ENCODE measurements at places on chromosomes 4 and X. TPM values are rescaled to one million over a fixed set of nuclear protein-coding genes. Genes with fewer than 3 reads are reported as not detected.

The FAM184B gene
- not detected for total RNA-seq

The IQCM gene
- 0.94 TPM for total RNA-seq

The GNRHR gene
- not detected for total RNA-seq

- peak; percentile 21 for DNase-seq
These were observed 63.3 kb downstream of the KCNIP4 start for GRCh38 chr4:21885241-21885640.

GRCh38 chr4:23973308-23973855 is 83.5 kb upstream of the PPARGC1A start:
- no peak for DNase-seq

DNA sequence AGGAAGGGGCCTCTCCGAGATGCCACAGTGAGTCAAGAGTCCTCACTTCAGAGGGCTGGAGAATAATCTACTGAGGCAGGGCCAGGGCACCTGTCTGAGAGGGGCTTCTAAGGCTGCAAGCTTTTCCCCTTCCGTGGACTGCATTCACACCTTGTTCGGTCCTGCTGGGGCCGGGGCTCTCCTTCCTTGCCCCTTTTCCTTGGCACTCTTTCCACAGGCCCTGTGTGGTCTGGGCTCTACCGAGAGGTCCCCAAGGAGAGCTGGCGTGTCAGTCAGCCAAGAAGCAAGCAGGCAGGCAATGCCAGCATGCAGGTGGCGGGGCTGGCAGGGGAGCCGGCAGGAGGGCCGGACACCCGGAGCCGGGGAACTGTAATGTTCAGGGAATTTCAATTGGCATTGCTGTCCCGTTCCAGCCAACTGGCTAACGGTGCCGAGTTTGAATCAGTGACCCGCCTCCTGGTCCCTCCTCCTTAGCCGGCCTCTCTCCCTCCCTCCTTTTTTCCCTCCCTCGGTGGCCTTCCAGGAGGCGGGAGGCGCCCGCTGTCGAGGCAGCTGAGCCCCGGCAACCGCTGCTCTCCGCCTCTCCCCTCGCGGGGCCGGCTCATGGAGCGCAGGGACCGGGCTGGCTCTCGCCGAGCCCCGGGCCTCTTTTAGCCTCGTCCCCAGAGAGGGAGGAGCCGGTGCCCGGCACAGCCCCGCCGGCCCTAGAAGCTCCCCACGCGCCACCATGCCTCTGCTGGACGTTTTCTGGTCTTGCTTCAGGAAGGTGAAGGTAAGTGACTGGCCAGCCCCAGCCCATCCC is at the start of gene STARD8:
STARD8 (plus strand) TSS at position 511 of the 802 bp plus-strand sequence; CDS start at position 728, 217 bp downstream.
- peak; percentile 61 for DNase-seq

DNA sequence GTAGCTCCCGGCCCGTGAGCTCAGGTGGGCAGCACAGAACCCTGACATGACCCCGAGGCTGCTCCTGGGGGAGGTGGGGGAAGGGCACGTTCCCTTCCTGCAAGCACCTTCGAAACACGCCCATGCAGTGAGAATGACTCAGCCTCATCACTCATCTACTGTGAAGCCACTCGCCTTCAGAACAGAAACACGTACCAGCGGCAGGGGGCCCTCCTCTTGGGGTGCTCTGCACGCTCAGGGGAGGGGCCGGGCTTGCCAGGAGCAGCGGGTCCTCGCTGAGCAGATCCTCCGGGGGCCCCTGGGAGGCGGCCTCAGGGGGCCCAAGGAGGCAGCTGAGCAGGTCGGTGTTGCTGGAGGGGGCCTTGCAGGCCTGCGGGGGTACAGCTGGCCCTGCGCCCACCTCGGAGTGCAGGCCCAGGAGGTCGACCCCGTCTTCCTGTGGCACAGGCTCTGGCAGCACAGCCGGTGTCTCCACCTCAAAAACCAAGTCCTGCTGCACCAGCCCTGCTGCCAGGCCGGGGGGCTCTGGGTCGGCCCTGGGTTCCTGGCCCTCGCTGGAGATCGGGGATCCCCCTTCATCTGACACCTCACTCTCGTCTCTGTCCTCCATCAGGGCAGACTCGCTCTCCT is 40.9 kb upstream of the CPLX1 start:
- DNase-seq = no peak

DNA sequence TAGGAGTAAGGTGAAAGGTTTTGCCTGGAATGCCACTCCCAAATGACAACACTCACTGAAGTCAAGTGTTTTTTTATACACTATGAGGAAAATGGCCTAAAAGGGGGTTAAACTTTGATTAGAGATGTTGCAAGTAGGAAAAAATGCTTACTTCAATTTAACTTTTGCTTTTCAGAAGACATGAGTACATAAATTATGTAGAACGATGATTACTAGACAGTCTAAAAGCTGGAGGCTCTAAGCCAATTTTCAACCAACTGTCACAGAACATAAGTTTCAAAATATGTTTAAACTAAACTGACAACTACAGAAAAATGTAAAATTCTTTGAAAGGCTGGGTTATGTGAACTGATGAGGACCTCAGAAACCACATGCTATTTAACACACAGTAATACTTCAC is 83.4 kb downstream of the SHISA3 start:
- no peak for DNase-seq

DNA sequence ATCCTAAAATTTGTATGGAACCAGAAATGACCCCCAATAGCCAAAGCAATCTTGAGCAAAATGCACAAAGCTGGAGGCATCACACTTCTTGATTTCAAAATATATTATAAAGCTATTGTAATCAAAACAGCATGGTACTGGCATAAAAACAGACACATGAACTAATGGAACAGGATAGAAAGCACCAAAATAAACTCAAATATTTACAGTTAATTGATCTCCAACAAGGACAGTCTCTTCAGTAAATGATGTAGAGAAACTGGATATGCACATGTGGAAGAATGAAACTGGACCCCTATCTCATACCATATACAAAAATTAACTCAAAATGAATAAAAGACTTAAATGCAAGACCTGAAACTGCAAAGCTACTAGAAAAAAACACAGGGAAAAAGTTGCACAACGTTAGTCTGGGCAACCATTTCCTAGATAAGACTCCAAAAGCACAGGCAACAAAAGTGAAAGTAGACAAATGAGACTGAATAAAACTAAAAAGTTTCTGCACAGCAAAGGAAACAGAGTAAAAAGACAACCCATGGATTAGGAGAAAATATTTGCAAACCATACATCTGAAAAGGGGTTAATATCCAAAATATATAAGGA is 64.9 kb downstream of the CD99L2 start:
- no peak for DNase-seq

DNA sequence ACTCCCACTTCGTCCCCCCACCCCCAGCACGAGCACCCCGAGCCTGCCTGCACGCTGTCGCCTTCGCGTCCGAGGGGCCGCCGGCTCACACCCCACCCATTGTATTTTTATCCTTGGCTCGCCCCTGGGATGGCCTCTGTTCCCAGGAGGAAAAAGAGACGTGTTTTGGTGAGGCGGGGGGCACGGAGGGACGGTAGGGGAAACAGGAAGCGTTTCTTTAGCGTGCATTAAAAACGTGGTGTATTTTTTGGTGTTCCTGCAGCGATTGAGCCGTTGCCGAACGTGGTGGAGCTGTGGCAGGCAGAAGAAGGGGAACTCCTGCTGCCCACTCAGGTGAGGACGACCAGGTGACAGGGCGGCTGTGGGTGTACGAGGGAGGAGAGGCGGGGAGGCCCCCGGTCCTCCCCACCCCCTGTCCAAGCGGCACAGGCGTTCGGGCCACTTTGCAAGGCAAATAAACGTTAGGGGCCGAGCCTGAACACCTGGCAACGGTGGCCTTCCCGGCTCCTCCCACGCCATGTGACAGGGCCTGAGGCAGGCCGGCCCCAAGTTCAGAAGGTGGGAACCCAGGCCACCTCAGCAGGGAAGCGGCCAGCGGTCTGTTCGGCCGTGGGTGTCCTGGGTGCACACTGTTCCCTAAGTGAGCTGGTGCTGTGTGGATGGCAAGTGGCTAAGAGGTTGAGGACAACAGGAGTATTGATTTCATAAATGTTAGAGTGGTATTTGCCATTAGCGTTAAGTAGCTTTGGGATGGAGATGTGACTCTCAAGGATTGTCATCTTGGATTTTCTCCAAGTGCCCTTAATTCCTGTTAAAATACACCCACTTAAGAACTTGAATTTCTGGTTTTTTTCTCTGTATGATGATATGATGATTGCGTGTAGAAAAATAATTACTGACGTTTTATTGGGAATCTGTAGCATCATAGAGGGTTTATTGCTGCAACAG is 1.1 kb downstream of the TMEM131L start:
- DNase-seq = no peak

- peak; percentile 37 for DNase-seq
These were observed 402.4 kb upstream of the NDST4 start for GRCh38 chr4:115515772-115516171.

GRCh38 chrX:154534526-154535322 is 11.9 kb downstream of the G6PD start:
- peak; percentile 79 for DNase-seq

GRCh38 chr4:6507345-6507744 is 34.9 kb upstream of the PPP2R2C start:
- no peak for DNase-seq

GRCh38 chr4:3470244-3471097 is 7.4 kb downstream of the DOK7 start:
- DNase-seq = no peak

DNA sequence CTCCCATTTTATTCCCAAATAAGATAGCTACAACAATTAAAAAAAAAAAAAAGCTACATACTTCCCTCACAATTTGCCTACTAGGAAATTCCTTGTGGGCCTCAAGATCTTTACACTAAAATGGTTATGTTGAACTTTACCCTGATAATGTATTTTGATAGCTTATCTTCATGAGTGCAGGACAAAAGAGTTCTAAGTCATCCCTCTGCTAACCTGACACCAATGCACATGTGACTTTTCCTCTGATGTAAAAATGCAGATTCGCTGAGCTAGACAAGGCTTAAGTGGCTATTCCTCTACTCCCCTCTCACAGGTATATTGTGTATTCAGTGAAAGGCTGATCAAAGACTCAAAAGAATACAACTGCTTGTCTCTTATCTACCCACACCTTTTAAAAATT is 22.5 kb downstream of the ELF2 start:
- no peak for DNase-seq
